ENCODE measurements at places on chromosomes 12 and 14.

DNA sequence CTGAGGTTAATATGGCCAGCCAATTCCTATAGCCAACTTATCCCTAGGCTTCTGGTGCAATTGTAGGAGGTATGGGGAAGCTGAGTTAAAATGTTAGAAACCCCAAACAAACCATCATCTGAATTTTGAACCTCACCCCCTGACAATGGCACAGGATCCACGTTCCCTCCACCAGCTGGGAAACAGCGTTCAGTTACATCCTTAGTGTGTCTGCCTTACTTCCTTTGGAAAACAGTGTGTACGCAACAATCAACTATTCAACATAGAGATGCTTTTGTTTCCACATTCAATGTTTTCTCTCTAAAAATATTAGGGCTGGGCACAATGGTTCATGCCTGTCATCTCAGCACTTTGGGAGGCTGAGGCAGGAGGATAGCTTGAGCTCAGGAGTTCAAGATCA, 203.4 kb downstream of the TTC7B start:
- DNase-seq, result no peak

- DNase-seq, result no peak
These were observed 1021.5 kb upstream of the TMEM132C start for GRCh38 chr12:127245437-127245836.

- DNase-seq, result no peak
These were observed 103.2 kb upstream of the BCL2L14 start for GRCh38 chr12:11967376-11968047.

DNA sequence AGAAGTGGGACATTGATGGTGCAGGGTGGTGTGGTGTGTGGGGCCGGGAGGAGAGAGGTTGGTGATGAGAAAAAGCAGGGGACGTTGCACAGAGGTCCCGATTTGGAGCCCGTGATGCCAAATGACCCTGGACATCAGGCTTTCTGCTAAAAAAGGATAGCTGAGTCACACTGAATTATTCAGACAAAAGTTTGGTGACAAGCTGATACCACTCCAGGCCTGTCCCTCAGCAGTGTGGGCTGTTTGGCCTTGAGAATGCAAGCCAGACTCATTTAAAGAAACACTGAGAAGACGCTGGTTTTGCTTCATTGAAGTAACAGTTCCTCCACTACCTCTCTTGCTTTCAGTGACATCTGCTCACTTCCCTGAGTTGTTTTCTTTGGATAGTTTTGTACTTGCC, 262.1 kb upstream of the PWP1 start:
- no peak for DNase-seq

DNA sequence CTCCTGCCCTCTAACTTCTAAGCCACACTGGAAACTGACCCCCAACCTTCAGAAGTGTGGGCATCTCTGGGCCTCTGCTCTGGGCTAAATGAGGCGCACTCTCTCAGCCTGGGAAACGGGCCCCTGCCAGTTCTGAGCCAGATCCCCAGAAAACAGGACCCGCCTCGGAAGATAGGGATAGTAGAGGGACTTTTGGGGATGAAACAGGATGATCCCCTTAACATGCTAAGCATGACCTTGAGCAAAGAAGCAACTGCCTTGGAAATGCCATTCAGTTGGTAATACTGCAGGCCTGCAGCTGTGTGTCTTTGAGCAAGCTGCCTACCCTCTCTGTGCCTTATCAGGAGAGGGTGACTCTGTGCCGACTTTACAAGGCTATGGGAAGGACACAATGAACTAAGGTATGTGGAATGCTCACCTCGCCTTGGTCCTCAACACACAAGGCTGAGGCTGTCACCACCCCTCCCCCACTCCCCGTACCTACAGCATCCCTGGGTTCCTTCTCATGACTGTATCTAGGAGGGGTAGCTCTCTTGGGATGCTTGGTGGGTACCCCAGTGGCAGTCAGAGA, 54.0 kb downstream of the NCOR2 start:
- DNase-seq, result no peak

GRCh38 chr12:1777798-1778197, 42.6 kb upstream of the LRTM2 start:
- no peak for DNase-seq

GRCh38 chr12:38282886-38283285, 33.7 kb upstream of the ALG10B start:
- DNase-seq, result no peak

GRCh38 chr14:99231161-99231849, 40.7 kb downstream of the BCL11B start:
- DNase-seq, result no peak

GRCh38 chr12:11834931-11835330, 185.5 kb downstream of the ETV6 start:
- no peak for DNase-seq

GRCh38 chr14:104588066-104588857, 8.7 kb downstream of the C14orf180 start:
- no peak for DNase-seq

Data from left lobe of liver (tissue), 2 donors.